Hypothalamus (tissue), 51 donors: ENCODE measurements at places on chromosomes 16 and 17.

DNA sequence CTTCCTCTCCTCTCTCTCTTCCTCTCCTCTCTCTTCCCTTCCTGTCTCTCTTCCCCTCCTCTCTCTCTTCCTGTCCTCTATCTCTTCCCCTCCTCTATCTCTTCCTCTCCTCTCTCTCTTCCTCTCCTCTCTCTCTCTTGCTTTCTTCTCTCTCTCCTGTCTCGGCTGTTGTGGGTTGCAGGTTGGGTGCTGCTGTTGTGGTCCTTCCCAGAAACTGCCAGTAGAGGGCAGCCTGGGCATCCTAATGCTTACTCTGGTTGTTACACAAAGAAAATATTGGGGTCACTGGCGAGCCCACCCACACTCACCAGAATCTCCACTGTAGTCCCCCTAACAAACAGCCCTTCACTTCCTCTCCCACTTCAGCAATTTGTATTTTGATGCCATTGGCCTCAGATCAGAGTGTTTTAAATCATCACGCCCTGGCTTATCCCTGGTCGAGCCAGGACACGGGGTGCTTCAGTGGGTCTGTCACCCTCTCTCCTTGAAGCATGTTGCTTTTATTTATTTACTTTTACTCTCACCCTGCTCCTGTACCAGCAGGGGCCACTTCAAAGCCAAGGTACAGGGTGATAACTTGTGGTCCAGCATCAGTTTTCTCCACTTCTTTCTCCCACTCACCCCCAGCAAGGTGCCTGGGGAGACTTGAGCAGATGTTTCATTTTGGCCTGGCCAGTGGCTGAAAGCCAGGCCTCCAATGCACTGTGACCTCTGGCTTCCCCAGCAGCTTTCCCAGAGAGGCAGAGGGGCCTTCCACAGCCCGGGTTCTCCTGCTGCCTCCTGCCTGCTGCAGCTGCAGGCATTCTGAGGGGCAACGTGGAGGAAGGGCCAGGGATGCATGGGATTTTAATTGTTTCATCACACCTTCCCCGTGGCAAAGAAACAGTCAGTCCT, 4.7 kb upstream of the MMP15 start:
- DNase-seq, result no peak

DNA sequence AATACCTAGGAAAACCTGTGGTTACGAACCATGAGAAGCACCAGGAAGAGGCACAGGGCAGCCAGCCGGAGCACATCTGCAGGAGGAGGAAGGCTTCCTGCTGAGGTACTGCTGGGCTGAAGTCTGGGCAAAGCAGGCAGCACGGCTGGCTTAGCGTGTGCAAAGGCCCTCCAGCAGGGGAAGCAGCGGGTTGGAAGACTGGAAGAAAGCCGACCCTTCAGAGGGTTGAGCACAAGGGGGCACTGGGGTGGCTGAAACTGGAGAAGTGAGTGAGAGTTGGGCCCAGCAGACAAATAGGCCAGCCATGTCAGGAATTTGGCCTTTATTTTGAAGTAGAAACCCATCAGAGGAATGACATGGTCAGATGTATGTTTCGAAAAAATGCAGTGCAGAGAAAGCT, 12.1 kb upstream of the HSD3B7 start:
- no peak for DNase-seq

DNA sequence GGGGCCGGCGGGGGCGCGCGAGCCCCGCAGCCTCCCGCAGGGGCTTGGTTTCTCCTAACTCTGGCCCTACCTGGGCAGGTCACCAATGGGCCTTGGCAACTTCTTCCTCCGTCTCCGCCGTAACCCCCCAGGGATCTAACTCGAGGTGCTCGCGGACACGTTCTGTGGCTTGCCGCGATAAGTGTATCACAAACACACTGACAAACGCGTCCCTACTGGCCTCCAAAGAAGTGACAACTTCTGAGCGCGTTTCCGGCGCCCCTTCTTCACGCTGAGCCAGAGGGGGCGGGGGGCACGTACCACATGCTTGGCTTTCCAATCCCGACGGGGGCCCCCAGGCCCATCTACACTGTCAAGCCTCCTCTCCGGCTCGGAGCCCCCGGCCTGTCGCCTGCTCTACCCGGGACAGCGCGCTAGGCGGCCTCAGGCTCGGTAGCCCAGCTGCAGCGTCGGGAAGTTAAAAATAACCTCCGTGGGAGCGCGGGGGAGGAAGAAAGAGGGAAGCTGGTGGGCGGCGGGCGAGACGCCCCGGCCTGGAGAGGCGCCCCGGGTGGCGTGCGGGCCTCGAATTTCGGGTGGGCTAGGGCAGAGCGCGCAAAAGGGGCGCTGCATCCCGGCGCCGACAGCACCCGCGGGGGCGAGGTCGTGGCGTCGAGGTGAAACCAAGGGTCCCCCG, 725 bp upstream of the SPHK1 start:
- DNase-seq, result no peak

DNA sequence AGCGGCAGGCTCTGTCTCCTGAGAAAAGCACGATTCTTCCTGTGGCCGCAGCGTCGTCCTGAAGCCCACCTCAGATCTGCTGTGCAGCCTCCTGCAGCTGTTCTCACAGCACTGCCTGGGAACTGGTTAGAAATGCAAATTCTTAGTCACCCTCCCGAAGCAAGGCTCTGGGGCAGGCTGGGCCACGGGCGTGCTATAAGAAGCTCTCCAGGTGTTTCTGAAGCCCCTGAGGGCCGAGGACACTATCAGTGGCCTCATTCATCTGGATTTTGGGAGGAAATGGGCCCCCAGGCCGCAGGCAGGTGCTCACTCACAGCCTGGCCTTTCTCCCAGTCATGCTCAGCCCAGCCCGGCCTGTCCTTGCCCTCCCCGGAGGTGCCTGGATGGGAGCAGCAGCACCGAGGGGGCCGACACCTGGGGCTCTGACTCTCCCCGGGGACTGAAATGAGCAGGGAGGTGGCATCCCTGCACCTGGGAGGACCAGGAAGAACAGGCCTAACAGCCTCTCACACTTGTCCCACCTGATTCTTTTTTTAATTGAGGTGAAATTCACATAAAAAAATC, 10.4 kb upstream of the NLRC3 start:
- DNase-seq, result no peak

GRCh38 chr17:9942885-9943284, 37.8 kb upstream of the RCVRN start:
- DNase-seq, result no peak

GRCh38 chr17:70896843-70897242, 727.5 kb downstream of the KCNJ2 start:
- DNase-seq, result no peak
